ENCODE measurements at places on chromosomes 11 and 22. TPM values are rescaled to one million over a fixed set of nuclear protein-coding genes. Genes with fewer than 3 reads are reported as not detected.

The NRIP3 gene
- polyA plus RNA-seq: 2.1 TPM

DNA sequence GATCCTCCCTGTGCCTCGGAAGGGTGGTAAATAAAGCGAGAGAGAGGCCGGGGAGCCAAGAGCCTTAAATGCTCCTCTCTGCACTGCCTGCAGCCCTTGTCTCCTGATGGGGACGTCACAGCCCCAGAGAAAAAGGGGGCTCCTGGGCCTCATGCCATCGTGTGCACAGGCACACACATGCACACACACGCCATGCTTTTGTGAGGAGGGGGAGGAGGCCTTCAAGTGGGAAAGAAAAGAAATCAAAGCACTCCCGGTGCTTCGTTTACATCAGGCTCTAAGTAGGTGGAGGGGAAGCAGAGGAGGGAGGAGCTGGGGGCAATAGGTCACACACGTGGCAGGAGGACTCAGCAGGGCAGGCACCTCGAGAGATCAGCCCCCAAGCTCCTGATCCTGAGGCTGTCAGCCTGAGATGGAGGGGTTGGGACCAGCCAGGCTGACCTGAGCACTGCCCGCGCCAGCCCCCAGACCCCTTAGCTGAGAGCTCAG is 68.2 kb upstream of the NECTIN1 start:
- no peak for DNase-seq

GRCh38 chr11:27678242-27678641 is 22.0 kb downstream of the BDNF start:
- no peak for DNase-seq

DNA sequence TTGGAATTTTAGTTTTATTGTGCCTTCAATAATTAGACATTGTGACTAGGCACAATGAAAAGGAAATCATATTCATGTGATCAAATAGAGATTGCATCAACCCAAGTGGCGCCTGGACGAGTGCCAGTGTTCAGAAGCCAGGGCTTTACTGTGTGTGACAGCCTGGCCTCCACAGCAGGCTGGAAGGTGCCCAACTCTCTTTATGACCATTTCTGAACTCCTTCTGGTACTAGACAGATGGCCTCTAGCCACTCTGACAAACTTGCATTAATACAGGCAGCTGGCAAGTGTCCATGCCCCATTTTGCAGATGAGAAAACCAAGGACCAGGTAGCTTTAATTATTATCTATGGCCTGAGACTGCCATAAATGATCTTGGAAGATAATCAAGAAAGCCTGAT is 8.3 kb upstream of the POU2AF1 start:
- no peak for DNase-seq

The RBM4B gene
- polyA plus RNA-seq: 21.4 TPM

DNA sequence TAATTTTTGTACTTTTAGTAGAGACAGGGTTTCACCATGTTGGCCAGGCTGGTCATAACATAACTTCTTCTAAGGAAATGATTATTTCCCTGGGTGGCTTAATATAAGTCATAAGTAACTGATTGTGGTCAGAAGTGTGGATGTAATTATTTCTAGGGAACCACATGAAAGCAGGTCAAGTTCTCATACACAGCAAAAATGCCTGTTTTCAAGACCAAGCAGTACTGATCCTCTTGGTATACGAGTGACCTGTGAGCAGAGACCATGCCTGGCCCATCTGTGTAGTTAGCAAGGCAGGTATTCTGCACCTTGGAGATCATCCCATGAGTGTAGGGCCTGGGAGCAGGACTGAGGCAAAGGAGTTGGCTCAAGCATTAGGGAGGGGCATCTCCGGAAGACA is 32.5 kb upstream of the NUCB2 start:
- no peak for DNase-seq

The BATF2 gene
- 5.8 TPM for polyA plus RNA-seq
